ENCODE measurements at places on chromosomes 16 and 17.

GRCh38 chr17:41434005-41434404 lies 6.8 kb downstream of the KRT38 start:
- DNase-seq = no peak

DNA sequence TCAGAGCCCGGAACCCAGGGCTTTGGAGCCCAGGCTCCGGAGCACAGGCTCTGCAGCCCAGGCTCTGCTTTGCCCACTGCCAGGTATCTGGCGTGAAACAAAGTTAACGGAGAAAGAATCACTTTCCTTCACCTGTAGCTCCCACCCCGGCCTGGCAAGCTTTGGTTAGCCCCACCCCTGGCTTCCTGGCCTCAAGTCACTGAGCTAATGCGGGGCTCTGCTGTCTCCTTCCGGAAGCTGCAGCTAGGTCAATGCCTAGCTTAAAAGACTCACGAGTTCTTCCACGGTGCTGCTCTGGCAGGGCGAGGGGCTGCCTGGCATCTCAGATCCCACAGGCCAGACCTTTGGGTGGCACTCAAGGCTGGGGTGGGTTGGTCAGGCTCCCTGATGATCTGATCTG lies 21.1 kb upstream of the SPPL2C start:
- no peak for DNase-seq

DNA sequence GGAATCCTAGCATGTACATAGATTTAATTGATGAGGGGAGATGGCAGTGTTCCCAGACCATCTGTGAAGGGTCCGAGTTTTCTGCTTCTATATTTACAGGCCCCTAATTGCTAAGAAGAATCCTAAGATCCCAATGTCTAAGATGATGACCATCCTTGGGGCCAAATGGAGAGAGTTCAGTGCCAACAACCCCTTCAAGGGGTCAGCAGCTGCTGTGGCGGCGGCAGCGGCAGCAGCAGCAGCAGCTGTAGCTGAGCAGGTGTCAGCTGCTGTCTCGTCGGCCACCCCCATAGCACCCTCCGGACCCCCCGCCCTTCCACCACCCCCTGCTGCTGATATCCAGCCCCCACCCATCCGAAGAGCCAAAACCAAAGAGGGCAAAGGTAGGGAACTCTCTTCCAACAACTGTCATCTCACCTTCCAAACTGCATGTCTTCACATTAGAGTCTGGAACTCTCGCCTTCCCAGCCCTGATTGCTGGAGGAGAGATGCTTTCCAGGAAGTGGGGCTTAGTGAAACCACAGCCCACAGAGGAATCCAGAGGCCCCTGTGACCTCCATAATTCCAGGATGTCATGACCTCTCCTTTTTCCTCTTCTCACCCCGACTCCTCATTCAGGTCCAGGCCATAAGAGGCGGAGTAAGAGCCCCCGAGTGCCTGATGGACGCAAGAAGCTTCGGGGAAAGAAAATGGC lies 4.7 kb downstream of the CHD3 start:
- DNase-seq = no peak

- DNase-seq = no peak
These were observed 34.3 kb downstream of the ABCC3 start for GRCh38 chr17:50668838-50669581.

DNA sequence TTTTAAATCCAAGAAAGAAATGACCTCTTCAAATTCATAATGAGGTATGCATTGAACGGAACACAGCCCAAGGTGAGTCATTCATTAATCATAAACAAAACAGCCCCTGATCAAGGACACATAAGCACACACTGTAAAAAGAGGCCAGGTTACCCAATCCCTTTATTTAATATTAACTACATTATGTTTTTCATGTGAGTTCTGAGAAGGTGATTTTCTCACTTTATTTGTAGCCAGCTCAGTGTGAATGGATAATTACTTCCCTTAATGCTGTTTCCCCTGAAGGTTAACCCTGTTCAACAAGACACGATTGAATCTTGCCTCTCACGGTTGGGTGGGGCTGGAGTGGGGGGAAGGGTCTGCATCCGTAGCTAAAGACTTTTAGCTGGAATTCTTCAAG lies 257.3 kb upstream of the SALL1 start:
- DNase-seq = peak; percentile 71

DNA sequence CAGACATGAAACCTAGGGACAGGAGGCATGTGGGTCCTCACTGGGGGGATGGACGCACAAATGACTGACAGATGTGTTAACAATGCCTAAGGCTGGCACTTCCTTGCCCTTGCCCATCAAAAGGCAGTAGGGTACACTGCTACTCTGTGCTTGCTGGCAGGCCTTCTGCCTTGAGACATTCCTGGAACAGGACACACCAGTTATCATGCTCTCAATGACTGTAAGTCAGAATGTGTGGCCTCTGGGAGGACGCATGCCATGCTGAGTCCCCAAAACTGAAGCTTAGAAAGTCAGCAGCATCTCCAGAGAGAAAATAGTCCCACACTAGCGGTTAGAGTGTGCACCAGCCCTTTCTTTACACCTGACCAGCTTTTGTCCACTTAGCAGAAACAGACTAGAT lies 16.1 kb upstream of the SREBF1 start:
- no peak for DNase-seq

DNA sequence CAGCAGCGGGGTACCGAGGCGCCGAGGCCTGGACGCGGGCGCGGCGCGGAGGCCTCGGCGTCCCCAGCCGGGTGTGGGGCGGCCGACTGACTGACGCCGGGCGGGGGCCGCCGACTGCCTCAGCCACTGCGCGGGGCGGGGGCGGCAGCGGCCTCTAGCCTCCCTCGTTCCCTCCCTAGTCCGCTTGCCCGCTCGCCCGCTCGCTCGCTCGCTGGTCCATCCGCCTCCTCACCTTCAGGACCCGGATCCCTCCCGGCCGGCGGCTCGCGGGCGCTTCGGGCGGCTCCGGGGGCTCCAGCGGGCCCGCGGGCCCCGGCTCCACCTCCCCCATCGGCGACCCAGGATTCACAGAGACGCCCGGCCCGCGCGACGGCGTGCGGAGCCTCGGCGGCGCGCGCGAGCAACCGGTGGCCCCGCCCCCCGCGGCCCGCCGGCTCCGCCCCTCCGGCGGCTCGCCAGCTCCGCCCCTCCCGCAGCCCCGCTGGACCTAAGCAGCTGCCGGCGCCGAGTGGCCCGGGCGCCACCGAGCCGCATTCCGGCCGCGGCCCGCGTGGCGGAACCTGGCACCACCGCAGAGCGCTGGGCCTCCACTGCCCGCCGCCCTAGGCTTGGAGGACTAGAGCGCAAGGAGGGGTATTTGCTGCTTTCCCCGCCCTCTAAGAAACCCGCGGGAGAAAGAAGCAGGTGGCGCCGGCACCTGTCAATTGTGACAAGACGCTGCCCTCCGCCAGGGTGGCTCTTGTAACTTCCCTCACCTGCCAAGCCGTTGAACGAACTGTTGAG lies 773 bp downstream of the PHLPP2 start:
- DNase-seq = peak; percentile 77

- DNase-seq = no peak
These were observed 2.9 kb downstream of the CIITA start for GRCh38 chr16:10879681-10880589.

GRCh38 chr17:50329716-50330115 lies 16.2 kb upstream of the XYLT2 start:
- no peak for DNase-seq

DNA sequence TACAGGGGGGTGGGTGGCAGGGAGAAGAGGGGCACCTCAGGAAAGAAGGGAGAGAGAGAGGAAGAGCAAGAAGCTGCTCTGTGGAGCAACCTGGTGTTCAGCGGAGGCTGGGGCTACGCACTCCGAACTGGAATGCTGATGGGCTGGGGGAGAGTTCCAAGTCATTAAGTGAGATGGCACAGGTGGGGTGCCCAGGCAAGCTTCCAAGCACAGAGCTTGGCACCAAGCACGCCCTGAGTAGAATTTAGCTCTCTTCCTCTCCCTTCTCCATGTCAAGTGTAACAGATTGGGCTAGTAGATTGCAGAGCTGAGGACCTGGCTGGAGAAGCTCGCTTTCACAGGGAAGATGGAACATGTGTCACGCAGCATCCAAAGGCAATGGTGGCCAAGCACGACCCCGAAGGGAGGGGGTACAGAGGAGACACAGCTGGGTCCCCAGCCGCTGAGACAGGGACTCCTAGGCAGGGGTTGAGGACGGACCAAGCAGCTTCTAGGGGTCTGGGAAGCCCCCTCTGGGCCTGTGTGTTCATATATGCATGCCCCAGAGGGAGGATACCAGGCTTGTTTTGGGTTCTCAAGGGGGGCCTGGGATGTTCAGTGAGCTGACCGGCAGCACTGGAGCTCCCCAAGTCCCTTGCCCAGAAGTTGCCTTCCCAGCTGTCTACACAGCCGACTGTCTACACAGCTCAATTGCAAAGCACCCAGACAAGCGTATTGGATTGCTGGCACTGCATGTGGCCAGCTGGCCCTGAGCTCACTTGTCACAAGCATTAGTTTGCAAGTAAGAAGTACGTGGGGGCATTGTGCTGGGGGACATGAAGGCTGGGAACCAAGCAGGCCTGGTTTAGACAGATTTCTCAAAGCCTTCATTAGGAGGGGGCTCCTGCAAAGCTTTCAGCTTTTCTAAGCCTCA lies 247.8 kb downstream of the ENGASE start:
- DNase-seq = no peak

DNA sequence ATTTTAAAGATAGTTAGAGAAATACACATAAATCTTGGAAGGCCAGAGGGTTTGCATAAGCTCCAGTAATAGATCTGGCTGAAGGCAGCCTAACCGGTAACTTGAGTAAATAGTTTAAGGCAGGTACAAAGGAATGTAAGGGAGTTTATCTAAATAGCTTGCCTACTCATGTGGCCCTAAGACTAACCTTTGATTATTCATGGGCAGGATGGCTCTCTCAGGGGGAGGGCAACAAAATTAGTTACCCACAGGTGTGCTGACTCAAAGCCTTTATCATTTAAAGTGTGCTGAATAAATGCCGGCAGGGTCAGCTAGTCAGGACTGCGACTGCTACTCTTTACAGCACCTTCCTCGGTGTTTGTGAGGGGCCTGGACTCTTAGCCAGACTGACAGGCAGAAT lies 761.3 kb upstream of the KIF2B start:
- no peak for DNase-seq

DNA sequence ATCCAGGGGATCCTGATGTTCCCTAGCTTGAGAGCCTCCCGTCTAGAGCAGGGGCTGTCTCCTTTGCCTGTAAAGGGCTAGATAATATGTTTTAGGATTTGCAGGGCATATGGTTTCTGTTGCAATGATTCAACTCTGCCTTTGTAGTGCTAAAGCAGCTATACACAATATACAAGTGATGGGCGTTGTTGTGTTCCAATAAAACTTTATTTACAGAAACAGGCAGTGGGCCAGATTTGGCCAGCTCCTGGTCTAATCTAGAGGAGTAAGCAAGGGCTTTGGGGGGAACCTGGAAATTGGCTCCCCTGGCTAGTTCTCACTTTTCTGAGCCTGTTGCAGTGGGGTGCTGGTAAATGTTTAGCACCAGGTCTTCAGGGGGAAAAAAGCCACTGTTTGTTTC lies 13.8 kb downstream of the WWOX start:
- DNase-seq = no peak

GRCh38 chr17:57902117-57902799 lies 52.4 kb upstream of the MRPS23 start:
- no peak for DNase-seq

DNA sequence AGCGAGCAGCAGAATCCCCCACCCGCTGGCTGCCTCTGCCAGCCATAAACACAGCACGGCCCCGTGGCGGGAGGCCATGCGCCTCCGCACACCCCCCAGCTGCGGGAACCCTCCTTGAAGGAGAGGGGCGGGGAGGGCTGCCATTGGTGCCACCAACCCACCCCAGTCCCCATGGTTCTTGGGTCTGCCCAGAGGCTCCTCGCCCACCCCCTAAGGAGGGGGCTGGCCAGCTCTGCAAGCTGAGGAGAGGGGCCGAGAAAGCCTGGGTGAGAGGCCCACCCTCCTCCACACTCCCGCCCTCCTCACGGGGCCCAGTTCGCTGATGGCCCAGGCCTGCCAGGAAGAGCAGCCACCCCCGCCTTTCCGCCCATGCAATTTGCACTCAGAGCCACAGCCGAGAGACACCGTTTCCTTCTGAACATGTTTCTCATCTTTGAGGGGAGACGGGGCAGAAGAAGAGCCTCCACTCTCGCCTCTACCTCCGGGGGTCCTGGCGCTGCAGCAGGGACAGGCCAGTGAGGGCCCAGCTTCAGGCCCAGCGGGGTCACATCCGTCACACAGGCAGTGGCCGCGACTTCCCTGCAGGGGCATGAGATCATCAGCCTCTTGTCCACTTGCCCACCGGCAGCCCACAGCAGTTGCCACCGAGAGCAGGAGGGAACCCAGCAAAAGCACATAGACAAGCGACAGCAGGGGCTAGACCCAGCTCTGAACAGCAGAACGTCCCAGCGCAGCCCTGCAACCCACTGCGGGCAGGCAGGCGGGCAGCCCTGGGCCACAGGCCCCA lies 23.0 kb downstream of the KATNB1 start:
- DNase-seq = no peak

GRCh38 chr17:37813751-37814150 lies 68.9 kb upstream of the HNF1B start:
- peak; percentile 92 for DNase-seq

GRCh38 chr17:56206351-56206750 lies 53.1 kb downstream of the ANKFN1 start:
- DNase-seq = no peak

DNA sequence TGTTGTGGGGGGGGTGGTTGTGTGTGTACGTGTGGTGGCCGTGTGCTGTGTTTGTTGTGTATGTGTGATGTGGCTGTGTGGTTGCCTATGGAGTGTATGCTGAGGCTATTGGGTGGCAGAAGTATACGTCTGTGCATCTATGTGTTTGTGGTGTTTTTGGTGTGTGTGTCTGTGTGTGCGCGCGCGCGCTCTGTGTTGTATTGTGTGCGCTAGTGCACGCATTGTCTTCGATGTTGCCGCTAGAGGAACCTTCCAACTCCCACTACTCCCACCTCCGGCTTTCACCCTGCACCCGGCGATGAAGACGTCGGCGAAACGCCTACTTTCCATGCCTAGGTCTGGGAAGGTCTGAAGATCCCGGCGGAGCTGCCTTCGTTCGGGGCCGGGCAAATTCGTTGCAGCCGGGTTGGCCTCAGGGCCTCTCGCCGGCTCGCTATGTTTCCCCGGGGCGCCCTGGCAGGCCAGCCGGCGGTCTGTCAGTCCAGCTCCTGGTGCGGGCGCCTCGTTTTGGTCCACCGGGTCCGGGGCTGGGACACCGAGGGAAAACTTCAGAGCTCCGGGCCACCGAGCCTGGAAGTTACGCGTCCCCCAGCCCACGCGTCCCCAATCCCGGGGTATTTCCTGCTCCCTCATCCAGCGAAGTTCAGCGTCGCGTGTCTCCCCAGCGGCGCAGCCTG lies 5.2 kb upstream of the DLX4 start:
- no peak for DNase-seq

- no peak for DNase-seq
These were observed 2.6 kb downstream of the CA7 start for GRCh38 chr16:66846831-66847230.

GRCh38 chr16:5607169-5607568 lies 509.6 kb upstream of the EEF2KMT start:
- DNase-seq = no peak

DNA sequence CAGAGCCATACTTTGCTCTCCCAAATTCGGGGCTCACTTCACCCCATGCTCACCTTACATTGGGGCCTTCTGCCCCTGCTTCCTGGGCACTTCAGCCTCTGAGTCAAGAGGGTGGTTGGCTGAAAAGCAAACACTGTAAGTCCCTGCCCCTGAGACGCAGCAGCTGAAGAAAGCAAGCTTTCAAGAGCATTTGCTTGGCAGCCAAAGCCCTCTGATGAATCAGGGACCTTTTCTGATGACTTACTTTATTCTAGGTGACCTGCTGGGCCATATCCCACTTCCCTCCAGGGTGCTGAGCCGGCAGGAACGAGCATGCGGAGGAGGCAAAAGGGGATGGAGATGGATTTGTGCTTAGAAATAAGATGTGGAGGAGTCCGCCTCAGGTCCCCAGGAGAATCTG lies 147.0 kb upstream of the TNRC6C start:
- DNase-seq = no peak

- DNase-seq = peak; percentile 58
These were observed 110.5 kb upstream of the CORO6 start for GRCh38 chr17:29733166-29733565.
